ENCODE measurements at places on chromosomes 11 and 22.

GRCh38 chr11:12494699-12495098, 117.3 kb downstream of the PARVA start:
- no peak for DNase-seq

DNA sequence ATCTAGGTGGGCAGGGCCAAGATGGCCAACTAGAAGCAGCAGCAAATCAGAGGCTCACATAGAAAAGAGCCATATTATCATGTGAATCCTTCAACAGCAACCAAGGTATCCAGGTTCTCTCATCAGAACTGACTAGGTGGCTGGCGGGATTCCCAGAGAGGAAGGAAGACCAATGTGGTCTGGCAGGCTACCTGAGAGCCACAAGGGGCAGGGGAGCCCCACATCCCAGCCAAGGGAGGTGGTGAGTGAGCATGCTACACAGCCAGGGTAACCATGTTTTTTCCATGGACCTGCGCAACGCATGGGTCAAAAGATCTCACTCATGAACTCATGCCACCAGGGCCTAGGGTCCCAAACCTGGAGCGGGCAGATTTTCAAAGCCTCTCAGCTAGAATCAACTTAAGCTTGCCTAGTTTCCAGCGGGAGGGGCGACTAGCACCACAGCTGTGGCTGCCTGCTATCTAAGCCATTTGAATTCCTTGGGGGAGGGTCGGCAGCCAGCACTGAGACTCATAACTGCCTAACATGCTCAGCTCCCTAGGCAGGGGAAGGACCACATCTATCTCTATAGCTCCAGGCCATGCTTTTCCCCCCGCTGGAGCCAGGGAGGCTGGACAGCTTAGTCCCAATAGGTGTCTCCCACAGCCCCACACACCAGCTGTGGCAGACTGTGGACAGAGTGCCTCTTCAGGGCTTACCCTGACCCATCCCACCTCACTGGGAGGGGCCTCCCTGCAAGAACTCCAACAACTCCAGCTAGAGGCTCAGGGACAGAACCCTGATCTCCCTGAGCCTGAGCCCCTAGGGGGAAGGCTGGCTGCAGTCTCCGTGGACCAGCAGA, 28.7 kb upstream of the CASP12 start:
- DNase-seq = no peak

DNA sequence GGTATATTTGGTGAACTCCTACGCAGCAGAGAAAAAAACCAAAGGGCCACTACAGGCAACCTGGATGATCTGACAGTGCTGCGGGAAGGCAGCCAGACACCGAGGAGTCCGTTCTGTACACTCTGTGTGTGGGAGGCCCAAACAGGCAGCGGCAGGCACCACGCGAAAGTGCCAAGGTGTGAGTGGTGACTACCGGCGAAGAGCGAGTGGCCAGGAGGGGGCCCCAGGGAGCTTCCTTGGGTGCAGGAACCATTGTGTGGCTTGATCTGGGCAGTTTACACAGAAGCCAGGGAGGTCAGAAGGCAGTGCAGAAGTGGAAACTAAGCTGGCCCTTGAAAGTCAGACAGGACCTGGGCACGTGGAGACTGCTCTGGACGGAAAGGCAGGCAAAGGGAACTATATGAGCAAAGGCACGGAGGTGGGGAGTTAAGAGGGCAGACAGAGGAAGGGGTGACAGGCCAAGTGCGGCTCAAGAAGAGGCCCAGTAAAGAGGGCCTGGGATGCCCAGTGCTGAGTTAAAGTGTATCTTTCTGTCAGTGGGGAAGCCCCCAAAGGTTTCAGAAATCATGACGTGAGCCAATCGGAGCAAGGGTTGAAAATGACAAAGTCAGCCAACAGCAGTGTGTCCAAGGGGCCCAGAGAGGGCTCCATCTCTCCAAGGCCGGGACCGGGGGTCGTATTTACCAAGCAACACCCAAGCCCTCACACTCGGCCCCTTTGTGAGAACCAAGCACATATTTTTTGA, 10.6 kb downstream of the TMEM184B start:
- DNase-seq = no peak

DNA sequence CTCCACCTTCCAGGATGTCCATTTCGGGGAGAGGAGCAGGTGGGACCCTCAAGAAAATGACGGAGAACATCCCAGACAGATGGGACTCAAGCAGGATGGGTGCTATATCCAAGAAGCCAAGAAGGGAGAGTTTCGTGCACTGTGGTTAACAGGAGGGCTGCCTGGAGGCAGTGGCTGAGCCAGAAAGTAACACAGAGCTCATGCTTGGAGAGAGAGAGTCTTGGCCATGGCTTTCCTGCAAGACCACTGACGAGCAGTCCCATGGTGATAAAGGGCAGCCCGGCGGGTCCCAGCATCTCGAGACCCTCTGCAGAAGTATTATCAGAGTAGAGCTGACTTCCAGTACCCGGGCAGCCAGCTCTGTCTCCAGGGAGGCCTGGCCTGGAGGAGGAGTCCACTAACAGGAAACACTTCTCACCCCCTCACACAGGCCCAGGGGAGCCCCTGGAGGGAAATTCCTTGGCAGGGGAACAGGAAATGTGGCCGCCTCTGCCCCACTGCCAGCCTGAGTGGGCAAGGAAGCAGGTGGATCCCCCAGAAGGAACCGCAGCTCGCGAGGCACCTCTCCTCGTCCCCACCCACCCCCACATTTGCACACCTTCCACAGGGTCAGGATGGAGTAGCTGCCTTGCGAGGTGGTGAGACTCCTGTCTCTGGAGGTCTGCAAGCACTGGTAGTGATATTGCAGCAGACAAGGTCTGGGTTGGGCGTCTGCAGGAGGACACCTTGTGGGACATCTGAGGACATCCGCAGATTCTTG, 32.2 kb downstream of the CYTH4 start:
- DNase-seq = no peak

DNA sequence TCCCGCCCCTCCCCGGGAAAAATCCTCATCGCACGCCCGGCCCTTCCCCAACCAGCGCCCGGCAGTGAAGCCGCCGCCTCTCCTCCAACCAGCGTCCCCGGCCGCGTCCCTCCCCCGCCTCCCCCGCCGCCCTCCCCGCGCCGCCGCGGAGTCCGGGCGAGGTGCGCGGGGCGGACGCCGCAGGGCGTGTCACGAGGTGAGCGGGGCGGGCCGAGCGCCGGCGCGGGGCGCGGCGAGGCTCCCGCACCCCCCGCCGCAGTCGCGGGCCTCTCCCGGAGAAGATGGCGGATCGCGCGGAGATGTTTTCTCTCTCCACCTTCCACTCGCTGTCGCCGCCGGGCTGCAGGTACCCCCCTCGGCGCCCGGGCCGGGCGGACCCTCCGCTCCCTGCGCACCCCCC, at the start of gene MAPK8IP2:
Gene MAPK8IP2 (plus strand): TSS at position 256 of the 400 bp plus-strand sequence. CDS start 26 bp downstream, at position 282.
- DNase-seq = no peak

DNA sequence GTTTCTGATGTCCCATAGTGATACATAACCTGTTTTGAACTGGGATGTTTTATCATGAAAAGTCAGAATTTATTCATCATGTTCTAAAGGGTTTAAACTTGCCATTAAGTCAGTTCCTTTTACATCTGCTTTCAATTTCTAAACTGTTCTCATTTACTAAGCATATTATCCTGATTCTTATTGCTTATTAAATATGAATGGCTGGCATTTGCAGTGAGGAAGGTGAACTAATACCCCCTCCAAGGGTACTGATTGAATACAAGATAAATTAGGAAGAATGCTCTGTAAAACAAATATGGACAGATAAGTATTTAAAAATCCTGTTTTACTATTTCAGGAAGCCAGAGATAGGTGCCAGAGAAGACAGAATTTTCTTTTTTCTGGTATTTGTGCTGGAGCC, 70.8 kb upstream of the HORMAD2 start:
- no peak for DNase-seq

DNA sequence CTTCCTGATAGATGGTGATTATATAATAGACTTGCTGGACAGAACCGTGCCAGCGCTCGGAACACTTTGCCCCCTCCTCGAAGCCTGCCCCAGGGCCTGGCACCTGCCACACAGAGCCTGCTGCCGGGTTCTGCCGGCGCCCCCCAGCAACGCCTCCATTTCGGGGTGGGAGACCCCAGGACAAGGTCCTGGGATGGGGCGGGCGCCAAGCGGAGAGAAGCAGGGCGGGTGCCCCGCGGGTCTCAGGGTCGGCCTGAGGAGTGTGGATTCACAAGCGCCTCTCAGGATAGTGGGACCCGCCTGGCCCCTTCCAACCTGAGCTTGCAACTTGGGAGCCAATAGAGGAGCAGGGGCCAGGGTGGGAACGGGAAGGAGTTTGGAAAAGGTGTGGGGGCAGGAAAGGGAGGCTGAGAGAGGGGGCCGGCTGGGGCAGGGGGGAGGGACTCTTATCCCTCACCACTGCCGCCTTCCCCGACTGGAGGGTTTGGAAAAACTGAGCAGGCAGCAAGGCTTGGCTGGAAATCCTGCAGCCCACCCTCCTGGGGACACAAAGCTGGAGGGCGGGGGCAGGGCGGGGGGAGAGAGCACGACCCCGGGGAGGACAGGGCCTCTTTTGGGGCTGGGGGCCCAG, 3.3 kb upstream of the BCL9L start:
- peak; percentile 66 for DNase-seq

DNA sequence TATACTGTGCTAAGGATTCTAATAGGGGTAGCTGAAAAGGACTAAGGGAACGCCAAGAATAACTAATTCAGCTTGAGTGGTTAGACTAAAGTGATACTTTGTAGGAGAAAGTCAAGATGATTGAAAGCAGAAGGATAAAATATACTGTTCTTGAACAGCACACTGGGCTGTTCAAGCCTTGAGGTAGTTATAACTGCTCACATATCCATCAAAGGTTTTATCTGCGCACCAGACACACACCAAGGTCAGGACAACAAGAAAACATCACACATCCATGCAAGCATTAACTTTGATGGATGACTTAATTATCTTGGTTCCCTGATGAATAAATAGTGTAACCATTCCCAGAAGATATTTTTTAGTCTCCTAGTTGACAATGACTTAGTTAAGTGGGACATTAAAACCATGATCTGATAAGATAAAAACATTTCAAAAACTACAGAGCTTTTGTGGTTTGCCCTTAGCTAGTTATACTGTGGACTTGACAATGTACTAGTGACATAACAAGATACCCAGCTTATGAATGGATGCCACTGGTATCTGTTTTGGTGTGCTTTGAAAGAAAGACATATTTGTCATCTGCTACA, 728.9 kb downstream of the JRKL start:
- DNase-seq = no peak

GRCh38 chr11:19735157-19735908, 22.7 kb downstream of the NAV2 start:
- peak; percentile 54 for DNase-seq

DNA sequence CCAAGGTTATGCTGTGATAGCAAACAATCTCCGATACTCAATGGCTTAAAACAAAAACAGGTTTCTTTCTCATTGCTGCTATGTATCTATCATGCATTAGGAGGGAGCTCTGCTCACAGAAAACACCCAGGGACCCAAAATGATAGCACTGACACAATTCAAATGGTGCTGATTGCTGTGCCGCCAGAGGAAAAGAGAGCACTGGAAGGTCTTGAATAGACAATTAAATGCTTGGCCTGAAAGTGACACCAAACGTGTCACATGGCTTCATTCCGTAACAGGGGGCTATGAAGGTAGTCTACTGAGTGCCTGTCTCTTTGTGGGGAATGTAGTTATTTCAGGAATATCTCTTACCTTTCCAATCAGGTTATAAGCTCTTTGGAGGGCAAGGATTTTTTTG, 94.2 kb downstream of the FAR1 start:
- peak; percentile 16 for DNase-seq

- no peak for DNase-seq
These were observed 3.2 kb downstream of the GPR152 start for GRCh38 chr11:67449116-67449844.

DNA sequence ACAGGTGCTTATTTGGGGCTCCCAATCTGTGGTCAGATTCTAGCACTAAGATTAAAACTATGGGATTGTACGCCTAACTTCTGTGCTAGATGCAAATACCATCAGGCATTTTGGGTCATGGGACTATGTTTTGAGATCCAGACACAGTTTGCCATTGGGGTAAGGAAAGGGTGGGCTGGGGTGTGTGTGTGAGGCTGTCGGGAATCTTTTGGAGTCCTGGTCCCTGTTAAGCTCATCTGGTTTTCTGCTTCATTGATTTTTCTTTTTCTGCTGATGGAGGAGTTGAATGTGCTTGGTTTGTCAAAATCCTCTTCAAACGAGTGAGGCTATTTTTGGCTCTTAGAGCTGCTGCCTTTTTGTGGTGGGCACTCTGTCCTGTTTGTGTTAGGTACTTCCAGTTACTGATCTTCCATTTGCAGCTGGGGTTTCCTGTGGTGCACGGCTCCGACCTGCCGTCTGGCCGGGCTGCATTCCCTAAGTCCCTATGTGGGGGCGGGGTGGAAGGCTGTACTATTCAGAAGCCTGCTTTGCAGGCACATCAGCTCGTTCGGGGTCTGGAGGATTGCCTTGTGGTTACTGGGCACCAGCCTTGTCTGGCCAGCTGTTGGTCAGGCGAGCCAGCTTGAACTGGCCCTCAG, 2.9 kb downstream of the BCR start:
- DNase-seq = peak; percentile 62

All from NCI-H1092 treated with DMSO at 0.1 percent for 48 hours (cell line).